Activated CD8-positive, alpha-beta T cell treated with anti-CD3 and anti-CD28 coated beads, Interleukin-2, amount 10 ng/mL, durations not matched to agents 7 days and 5 days (primary cell): ENCODE measurements at places on chromosomes 13 and 19. TPM values are rescaled to one million over a fixed set of nuclear protein-coding genes. Genes with fewer than 3 reads are reported as not detected.

DNA sequence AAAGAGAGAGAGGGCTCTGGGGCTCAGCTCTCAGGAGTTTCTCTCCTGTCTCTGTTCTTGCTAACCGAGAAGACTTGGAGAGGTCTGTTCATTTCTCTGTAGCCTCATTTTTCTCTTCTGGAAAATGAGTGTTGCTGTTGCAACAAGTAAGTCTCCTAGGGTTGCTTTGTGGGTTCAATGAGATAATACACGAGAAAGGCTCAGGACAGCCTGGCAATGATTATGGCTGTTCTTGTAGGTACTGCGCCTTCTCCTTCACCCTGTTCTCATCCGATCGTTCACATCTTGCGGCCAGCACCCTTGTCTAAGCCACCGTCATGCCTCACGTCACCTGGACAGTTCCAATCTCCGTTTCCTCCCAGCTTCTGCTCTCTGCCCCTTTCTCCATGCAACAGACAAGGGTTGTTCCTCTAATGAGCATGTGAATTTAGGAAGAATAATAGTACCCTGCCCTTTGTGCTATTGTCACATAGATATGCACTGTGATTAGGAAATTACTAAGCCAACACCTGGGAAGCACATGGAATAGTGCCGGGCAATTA, 4.2 kb downstream of the C5AR1 start:
- H3K4me3 ChIP-seq, result no peak overlapping the region
- H3K27me3 ChIP-seq, result peaks cover 7% of the 10 kb centered on the region
- H3K27ac ChIP-seq, result no peak overlapping the region
- no peaks in the 10 kb centered on the region for H3K36me3 ChIP-seq

GRCh38 chr19:48918801-48919247, 14.7 kb upstream of the DHDH start:
- peaks cover 44% of the 10 kb centered on the region for H3K36me3 ChIP-seq
- H3K27ac ChIP-seq, result no peak overlapping the region
- no peaks in the 10 kb centered on the region for H3K27me3 ChIP-seq
- H3K4me1 ChIP-seq, result peaks cover 3% of the 10 kb centered on the region

- H3K4me3 ChIP-seq, result no peak overlapping the region
- H3K27ac ChIP-seq, result no peak overlapping the region
- DNase-seq, result no peak
- H3K36me3 ChIP-seq, result no peaks in the 10 kb centered on the region
- H3K27me3 ChIP-seq, result no peaks in the 10 kb centered on the region
Observed at GRCh38 chr19:33493401-33494275, 28.0 kb downstream of the PEPD start.

DNA sequence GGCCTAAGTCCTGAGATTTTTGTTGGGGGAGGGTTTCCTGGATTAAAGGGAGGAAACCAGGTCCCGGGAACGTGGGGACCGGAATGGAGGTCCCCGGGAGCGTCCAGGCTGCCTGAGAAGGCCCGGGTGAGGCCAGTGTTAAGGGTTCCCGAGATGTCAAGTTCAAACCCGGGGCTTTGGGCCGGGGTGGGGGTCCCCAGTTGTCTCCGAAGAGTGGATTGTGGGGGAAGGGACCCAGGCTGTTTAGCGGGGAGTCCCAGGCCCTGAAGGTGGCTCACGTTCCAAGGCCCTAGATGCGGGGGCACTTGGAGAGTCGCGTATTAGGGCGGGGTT, 262 bp downstream of the COX7A1 start:
- no peaks in the 10 kb centered on the region for H3K27me3 ChIP-seq
- H3K4me1 ChIP-seq, result peaks cover 4% of the 10 kb centered on the region
- no peak for DNase-seq

GRCh38 chr13:98377635-98378378, 199.1 kb downstream of the STK24 start:
- DNase-seq, result no peak
- H3K27me3 ChIP-seq, result peaks cover 2% of the 10 kb centered on the region
- H3K4me1 ChIP-seq, result no peaks in the 10 kb centered on the region

DNA sequence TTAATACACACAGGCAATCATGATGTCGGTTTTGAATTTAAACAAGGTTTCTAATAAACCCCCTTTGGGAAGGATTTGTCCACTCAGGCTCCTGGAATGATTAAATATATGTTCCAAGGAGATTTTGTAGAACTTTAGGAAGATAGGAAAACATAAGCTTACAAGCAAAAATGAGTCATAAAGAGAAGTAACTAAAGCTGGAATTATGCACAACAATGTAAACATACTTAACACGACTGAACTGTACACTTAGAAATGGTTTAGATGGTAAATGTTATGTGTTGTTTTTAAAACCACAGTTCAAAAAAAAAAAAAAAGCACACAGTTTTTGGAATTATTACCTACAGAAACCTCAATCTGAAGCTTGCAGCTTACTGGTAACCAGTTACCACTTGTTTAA, 304.4 kb downstream of the NALCN start:
- H3K4me1 ChIP-seq, result no peaks in the 10 kb centered on the region
- H3K36me3 ChIP-seq, result no peaks in the 10 kb centered on the region
- peaks cover 3% of the 10 kb centered on the region for H3K27me3 ChIP-seq
- no peak overlapping the region for H3K4me3 ChIP-seq
- no peak overlapping the region for H3K27ac ChIP-seq
- DNase-seq, result no peak

DNA sequence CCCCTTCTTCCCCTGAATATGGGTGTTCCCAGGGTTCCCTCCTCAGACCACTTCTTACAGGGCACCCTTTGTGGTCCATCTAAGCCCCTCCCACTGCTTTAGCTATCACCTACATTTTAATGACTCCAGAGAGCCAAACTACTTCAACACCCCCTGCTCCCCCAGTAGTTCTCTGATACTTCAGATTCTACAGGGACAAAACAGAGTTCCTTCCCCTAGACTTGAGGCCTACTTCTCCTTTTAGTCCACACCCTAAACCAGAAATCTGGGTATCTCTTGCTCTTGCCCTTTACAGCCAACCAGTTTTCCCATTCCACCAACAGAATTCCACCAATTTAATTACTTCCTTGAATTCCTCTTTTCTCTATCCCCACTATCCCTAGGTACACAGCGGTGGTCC, 107.2 kb downstream of the KCNRG start:
- no peak overlapping the region for H3K4me3 ChIP-seq
- H3K27ac ChIP-seq, result no peak overlapping the region
- no peak for DNase-seq
- H3K27me3 ChIP-seq, result no peaks in the 10 kb centered on the region

GRCh38 chr19:35419046-35419445, 29.0 kb upstream of the FFAR2 start:
- H3K4me1 ChIP-seq, result no peaks in the 10 kb centered on the region
- H3K36me3 ChIP-seq, result no peaks in the 10 kb centered on the region
- peaks cover 27% of the 10 kb centered on the region for H3K27me3 ChIP-seq
- no peak overlapping the region for H3K27ac ChIP-seq
- DNase-seq, result no peak
- H3K4me3 ChIP-seq, result no peak overlapping the region

DNA sequence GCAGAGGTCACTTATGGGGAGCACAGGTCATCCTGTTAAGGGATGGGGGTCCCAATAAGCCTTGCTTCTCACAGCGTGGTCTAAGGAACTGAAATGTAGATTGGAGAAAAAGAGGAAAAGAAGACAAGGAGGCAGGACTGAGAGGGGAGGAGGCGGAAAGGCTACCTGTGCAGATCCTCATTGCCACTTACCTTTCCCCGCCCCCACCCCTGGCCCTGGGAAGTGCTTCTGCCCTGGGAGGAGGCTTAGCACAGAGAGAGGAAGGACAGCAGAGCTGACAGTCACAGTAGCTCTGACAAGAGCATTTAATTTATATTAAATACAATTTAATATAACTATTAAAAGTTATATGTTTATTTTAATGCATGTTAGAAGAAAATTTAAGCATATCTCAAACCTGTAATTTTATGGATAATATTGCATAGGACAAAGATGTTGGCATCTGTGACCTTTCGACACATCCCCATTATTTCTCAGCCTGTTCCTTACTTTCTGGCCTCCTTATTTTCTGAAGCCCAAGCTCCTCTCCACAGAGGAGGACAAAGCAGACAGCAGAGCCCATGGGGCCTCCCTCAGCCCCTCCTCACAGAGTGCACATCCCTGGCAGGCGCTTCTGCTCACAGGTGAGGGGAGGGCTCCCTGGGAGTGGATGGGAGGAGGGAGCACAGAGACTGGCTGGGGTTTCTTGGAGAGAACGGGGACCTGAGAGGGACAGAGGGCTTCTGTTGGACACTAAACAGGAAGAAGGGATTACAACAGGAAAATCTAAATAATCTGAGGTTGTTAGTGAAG, 23.4 kb downstream of the CEACAM21 start:
- no peak overlapping the region for H3K4me3 ChIP-seq
- no peak overlapping the region for H3K27ac ChIP-seq
- no peaks in the 10 kb centered on the region for H3K36me3 ChIP-seq
- no peak for DNase-seq

DNA sequence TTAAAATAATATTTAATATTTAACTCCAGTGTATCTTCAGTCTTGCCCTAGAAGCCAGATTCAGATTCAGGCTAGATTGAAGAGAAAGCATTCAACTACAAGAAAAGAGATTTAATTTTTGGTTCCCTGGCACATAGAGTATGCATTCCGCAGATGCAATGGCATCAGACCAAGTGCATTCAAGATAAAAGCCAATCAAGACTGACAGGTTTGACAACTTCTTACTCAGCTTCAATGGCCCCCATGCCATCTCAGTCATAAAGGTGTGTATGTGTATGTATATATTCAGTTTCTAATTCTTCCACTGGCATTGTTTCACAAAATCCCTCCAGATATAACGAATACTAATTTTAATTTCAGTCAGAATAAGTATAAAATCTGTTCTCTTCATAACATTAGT, 650.8 kb upstream of the GPC6 start:
- no peak for DNase-seq
- H3K36me3 ChIP-seq, result no peaks in the 10 kb centered on the region
- H3K27ac ChIP-seq, result no peak overlapping the region
- H3K4me3 ChIP-seq, result no peak overlapping the region

DNA sequence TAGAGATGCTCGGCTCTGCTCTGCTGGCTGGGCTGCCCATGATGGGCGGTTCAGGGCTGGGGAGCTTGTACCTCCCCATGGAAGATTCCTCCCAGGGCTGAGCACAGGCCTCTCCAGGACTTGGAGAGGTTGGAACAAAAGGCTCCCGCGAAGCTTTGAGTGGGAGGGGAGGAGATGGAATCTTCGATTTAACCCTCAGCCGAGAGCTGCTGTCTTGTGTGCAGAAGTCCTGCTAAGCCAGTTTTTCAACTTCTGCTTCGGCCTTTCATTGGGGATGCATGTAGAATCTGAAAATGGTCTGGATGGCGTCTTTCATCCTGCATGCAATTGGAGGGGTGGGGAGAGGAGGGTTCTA, 163.3 kb downstream of the KDM4B start:
- peak overlapping the region; percentile 82 for H3K4me3 ChIP-seq
- no peak for DNase-seq
- peaks cover 50% of the 10 kb centered on the region for H3K4me1 ChIP-seq
- H3K36me3 ChIP-seq, result peaks cover 43% of the 10 kb centered on the region
- H3K27ac ChIP-seq, result peak overlapping the region; percentile 92

- no peaks in the 10 kb centered on the region for H3K36me3 ChIP-seq
- H3K4me3 ChIP-seq, result no peak overlapping the region
- no peak for DNase-seq
- no peak overlapping the region for H3K27ac ChIP-seq
- no peaks in the 10 kb centered on the region for H3K27me3 ChIP-seq
Observed at GRCh38 chr13:42533336-42533591, 40.7 kb upstream of the TNFSF11 start.

- peaks cover 15% of the 10 kb centered on the region for H3K36me3 ChIP-seq
- peaks cover 3% of the 10 kb centered on the region for H3K27me3 ChIP-seq
- DNase-seq, result peak; percentile 63
Observed at GRCh38 chr19:12156223-12157058, at the start of gene ZNF625. TSS of gene ZNF625 (minus strand) at chr19:12156734. CDS start at chr19:12156558, 176 bp downstream.

DNA sequence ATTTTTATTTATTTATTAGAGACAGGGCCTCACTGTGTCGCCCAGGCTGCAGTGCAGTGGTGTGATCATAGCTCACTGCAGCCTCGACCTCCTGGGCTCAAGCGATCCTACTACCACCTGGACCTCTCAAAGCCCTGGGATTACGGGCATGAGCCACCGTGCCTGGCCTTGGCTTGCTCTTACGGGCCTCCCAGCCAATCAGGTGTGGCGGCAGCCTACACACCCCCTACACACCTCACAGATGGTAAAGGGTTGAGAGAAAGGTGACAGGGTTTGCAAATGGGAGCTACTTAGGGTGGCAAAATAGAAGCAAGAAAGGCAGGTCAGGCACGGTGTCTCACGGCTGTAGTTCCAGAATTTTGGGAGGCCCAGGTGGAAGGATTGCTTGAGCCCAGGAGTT, 1.0 kb upstream of the ZBTB32 start:
- DNase-seq, result no peak
- H3K4me1 ChIP-seq, result peaks cover 13% of the 10 kb centered on the region
- peak overlapping the region; percentile 92 for H3K4me3 ChIP-seq
- H3K36me3 ChIP-seq, result peaks cover 2% of the 10 kb centered on the region

DNA sequence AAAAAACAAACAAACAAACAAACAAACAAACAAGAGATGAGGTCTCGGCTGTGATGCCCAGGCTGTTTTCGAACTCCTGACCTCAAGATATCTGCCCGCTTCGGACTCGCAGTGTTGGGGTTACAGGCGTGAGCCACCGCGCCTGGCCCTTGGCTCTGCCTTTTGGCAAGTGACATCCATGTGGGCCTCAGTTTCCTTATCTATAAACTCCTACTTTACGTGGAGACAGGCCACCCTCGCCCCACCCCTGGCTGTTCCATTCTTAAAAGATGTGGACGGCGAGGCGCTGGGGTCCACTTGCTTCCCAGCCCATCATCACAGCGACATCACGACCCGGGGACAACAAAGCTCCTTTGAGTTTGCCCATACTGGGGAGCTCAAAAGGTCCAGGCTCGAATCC, 1.7 kb downstream of the TSSK6 start:
- peaks cover 22% of the 10 kb centered on the region for H3K4me1 ChIP-seq
- no peak overlapping the region for H3K4me3 ChIP-seq
- no peaks in the 10 kb centered on the region for H3K27me3 ChIP-seq
- no peak overlapping the region for H3K27ac ChIP-seq
- no peak for DNase-seq
- H3K36me3 ChIP-seq, result peaks cover 18% of the 10 kb centered on the region

- peak overlapping the region; percentile 98 for H3K27ac ChIP-seq
- peaks cover 70% of the 10 kb centered on the region for H3K4me1 ChIP-seq
- peak overlapping the region; percentile 69 for H3K4me3 ChIP-seq
- peak; percentile 94 for DNase-seq
- peaks cover 2% of the 10 kb centered on the region for H3K36me3 ChIP-seq
- H3K27me3 ChIP-seq, result no peaks in the 10 kb centered on the region
Observed at GRCh38 chr19:14375055-14375581, 6.1 kb upstream of the ADGRE5 start.

The ITGBL1 gene
- total RNA-seq, result not detected

The ZNF439 gene
- 10.2 TPM for total RNA-seq

The ZIM2 gene
- total RNA-seq, result not detected

The UBE2L5 gene
- total RNA-seq, result not detected

The LGALS14 gene
- not detected for total RNA-seq

The DKKL1 gene
- total RNA-seq, result not detected

The PNMA8C gene
- not detected for total RNA-seq

The CEACAM7 gene
- total RNA-seq, result not detected

The APOC4 gene
- not detected for total RNA-seq

The PRKCG gene
- not detected for total RNA-seq

The RAB20 gene
- total RNA-seq, result 3.9 TPM
